ENCODE measurements at places on chromosomes 4 and X.

GRCh38 chr4:101280866-101281600 lies 66.3 kb downstream of the PPP3CA start:
- no peak for DNase-seq

DNA sequence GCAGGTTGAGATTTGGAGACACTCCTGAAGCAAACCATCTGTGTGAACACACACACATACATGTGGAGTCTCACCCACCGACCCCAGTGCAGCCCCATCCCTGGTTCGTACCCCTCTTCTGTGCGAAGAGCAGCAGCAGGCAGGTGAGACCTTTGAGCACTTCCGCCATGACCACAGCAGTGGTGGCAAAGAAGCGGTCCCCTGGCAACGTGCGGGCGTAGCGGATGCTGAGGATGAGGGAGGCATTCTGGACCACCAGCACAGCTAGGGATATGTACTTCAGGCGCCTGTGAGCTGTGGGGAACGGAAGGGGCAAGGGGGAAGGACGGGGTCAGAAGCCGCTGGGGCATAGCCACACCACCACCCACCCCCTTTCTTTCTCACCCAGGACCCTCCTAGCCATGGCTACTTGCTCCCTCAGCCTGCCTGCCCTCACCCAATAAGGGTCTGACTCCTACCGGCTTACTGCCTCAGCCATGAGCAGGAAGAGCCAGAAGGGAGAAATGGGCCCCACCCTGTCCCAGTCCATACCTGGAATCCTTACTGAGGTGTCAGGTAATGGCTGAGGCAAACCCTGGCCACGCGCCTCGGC lies 1.6 kb downstream of the SLC35A2 start:
- DNase-seq: no peak

GRCh38 chr4:3706111-3706511 lies 60.1 kb upstream of the ADRA2C start:
- DNase-seq: no peak

DNA sequence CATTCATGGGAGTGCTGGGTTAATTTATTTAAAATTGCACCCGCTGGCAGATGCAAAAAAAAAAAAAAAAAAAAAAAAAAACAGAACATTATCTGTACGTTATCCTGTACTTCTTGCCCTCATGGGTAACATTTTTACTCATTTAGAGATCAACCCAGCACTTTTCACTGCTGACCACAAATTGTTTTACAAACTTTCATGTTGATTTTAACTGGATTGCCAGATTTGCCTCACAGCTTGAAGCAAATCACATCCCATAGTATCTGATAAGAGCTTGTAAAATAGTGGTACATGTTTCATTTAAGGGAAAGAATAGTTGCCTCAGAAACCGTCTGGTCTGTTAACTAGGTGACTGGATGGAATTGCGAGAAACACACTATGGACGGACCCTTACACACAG lies 640.8 kb downstream of the TRIML1 start:
- no peak for DNase-seq

GRCh38 chr4:112127048-112127637 lies 18.1 kb upstream of the FAM241A start:
- DNase-seq: no peak

- no peak for DNase-seq
Measured at GRCh38 chr4:137226900-137227299, 305.4 kb downstream of the PCDH18 start.

Measured in stimulated activated CD8-positive, alpha-beta memory T cell treated with anti-CD3 and anti-CD28 coated beads, Interleukin-4, amount 100 ng/mL, for 1 hour (primary cell).